Purkinje cell (primary cell): ENCODE measurements at places on chromosomes 4 and X. TPM values are rescaled to one million over a fixed set of nuclear protein-coding genes. Genes with fewer than 3 reads are reported as not detected.

ADAMTS3 gene
- polyA plus RNA-seq, result 0.82 TPM in 1 of 2 replicates, not detected in the other

ZNF674 gene
- 3.4 and 4.7 TPM in 2 replicates for polyA plus RNA-seq

LUZP4 gene
- polyA plus RNA-seq, result not detected in 2 replicates

TAF7L gene
- 0.18 TPM in 1 of 2 replicates, not detected in the other for polyA plus RNA-seq

HMGB3 gene
- polyA plus RNA-seq, result 14.4 and 17.2 TPM in 2 replicates

SSX2 gene
- not detected in 2 replicates for polyA plus RNA-seq

RAB33A gene
- polyA plus RNA-seq, result 40.4 and 67.4 TPM in 2 replicates

ERAS gene
- not detected in 2 replicates for polyA plus RNA-seq

AVPR2 gene
- polyA plus RNA-seq, result not detected in 2 replicates

GABRG1 gene
- 7.0 and 9.9 TPM in 2 replicates for polyA plus RNA-seq

PHOX2B gene
- not detected in 2 replicates for polyA plus RNA-seq

ODAM gene
- polyA plus RNA-seq, result not detected in 2 replicates

DCLK2 gene
- polyA plus RNA-seq, result 5.3 and 8.5 TPM in 2 replicates

PCDH19 gene
- 6.9 and 8.8 TPM in 2 replicates for polyA plus RNA-seq

FRMPD4 gene
- polyA plus RNA-seq, result 24.9 and 30.2 TPM in 2 replicates

FABP2 gene
- 0.38 and 1.3 TPM in 2 replicates for polyA plus RNA-seq
